MCF 10A (cell line): ENCODE measurements at places on chromosomes 6 and 20. TPM values are rescaled to one million over a fixed set of nuclear protein-coding genes. Genes with fewer than 3 reads are reported as not detected.

- DNase-seq = no peak
Observed at GRCh38 chr20:32973077-32973717, 31.0 kb downstream of the SUN5 start.

DNA sequence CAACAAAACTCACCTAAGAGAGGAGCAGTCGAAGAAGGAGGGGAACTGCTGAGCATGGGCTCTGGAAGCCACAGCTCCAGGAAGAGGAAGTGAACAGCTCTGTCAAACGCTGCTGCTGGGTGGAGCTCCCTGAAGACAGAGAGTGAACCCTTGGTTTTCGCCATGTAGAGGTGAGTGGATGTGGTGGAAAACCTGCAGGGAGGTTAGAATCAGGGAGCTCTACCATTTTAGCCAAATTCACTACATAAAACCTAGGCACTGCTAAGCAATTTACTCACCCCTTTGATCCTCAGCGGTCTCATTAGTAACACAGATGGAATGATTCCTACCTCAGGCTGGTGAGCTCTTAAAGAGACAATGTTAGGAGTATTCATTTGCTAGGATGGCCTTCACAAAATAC lies 19.4 kb upstream of the TFAP2A start:
- DNase-seq = peak; percentile 57

Gene CITED2
- total RNA-seq = 50.4 and 62.0 TPM in 2 replicates

- DNase-seq = no peak
Observed at GRCh38 chr6:148658681-148659430, 88.0 kb upstream of the UST start.

DNA sequence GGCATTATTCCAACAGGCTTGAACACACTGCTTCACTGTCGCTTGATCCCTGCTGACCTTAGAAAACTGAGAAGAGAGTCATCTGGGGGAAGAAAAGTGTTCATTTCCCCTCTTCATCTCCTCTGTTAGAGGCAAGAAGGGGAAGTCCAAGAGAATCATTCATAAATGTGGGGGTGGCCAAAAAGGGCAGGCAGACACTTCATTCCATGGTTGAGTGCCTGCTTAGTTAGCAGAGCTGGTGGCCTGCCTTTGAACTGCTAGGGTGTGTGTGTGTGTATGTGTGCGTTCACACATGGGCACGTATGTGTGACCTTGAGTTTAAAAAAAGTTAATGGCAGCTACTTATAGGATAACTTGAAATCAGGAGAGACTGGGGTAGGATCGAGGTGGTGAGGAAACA lies 39.4 kb upstream of the RFPL4B start:
- no peak for DNase-seq

DNA sequence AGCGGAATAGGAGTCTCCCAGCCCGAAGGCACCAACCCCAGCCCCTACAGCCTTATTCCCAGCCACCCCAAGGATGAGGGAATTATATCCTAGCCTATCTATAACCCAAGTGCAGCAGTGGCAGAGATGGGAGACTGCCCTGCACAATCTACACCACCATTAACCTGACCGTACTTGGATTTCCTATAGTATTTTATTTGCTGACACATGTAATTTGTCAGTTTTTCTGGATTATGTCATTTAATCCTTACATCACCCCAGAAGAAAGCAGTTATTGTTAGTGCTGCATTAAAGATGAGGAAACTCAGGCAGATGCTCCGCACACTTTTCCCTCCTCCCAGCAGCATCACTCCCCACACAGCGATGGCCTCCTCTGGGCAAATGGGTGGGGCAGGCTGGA lies 6.0 kb downstream of the BFSP1 start:
- DNase-seq = no peak

Gene MAP3K4
- total RNA-seq = 30.9 and 38.7 TPM in 2 replicates

- no peak for DNase-seq
Observed at GRCh38 chr20:40433341-40433861, 255.6 kb downstream of the MAFB start.

- DNase-seq = no peak
Observed at GRCh38 chr6:101534386-101534785, 140.9 kb downstream of the GRIK2 start.

Gene CFB
- 24.5 and 24.6 TPM in 2 replicates for total RNA-seq

Gene INSM1
- not detected in 2 replicates for total RNA-seq

DNA sequence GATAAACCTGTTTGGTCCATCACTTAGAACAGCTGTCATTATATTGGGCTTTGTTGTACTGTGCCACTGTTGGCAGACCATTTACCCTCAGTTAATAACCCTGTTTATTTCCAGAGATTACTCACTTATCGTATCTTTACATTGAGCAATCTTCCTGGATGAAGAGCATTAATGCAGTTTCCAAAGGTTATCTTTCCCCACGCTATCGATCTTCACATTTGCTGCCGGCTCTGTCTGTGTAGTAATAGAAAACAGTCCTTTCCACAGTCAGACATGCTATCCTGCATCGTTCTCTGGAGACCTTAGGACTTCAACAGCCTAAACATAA lies 27.4 kb downstream of the GHRH start:
- no peak for DNase-seq

GRCh38 chr6:36916126-36916525 lies 30.4 kb downstream of the C6orf89 start:
- no peak for DNase-seq

- peak; percentile 64 for DNase-seq
Observed at GRCh38 chr6:132937466-132937906, 123.1 kb downstream of the RPS12 start.

Gene BNIP5
- not detected in 2 replicates for total RNA-seq

Gene ABHD16B
- total RNA-seq = not detected in 2 replicates

Gene C20orf141
- total RNA-seq = not detected in 2 replicates

Gene ZNF343
- total RNA-seq = 16.6 and 17.5 TPM in 2 replicates

DNA sequence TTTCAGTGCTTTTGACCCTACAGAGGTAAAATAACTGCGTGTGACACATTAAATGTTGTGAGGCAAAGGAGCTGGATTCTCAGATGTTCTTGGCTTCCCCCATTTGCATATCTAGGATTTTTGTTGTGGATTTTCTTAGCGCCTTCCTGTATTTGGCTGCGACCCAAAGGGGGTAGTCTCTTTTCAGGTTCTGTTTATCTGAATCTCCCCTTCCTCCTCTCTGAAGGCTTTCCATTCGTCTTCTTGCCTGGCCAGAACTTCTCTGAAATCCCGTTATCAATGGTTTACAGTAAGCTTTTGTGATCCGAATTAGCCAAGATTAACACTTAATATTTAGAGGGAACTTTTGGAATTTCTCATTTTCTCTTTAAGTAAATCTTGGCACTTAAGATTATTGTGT lies 60.8 kb downstream of the ADGRB3 start:
- no peak for DNase-seq

GRCh38 chr20:39800111-39800510 lies 838.0 kb downstream of the DHX35 start:
- peak; percentile 66 for DNase-seq

DNA sequence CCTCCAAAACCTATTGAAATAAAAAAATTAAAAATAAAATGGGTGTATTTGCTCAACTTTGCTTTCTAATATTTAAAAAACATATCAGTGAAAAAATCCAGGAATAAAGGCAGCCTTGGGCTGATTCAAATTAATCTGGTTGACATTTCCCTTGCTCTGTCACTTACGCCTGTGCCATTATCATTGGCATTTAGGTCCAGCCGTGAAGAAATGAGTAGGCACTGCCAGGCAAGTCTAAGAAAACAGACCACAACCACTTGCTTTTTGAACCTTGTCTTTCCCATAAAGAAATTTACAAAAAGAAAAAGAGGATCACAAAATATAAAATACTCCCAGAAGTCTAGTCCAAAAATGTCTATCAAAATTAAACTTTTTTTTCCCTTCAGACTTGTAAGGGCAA lies 59.2 kb upstream of the HBS1L start:
- DNase-seq = no peak

GRCh38 chr20:21504323-21504722 lies 9.5 kb downstream of the NKX2-2 start:
- no peak for DNase-seq

DNA sequence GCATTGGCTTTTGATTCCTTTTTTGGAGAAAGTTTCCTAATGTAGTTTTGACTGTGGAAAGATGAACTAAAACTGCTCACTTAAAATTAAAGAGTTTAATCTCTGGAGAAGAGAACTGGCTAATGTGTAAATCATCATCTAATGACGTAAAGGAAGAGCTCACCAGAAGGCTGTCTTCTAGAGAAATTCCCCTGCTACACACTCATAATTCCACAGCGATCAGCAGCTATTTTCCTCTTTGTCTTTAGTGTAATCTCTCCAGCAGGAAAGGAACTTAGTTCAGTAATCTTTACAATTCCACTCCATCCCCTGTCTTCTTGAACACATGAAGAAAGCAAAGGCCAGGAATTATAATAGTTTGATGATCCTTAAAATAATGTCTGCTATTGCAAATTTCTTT lies 15.8 kb downstream of the SPTLC3 start:
- no peak for DNase-seq

DNA sequence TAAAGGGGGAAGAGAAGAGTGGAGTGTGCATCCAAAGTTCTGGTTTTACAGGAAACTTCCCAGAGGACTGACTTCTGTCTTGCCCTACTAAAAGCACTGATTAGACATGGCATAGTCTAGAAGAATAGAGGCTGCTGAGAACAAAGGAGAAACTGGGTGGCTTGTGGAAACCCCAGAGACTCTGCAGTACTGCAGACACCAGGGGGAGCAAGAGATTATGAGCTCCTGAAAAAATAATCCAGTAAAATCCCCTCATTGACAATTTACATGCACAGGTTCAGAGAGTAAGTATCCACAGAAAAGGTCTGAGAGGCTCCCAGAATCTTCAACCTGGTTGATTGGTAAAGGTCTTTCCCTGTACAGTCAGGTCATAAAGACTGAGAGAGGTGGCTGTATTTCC lies 48.7 kb upstream of the CLVS2 start:
- DNase-seq = peak; percentile 47

- DNase-seq = no peak
Observed at GRCh38 chr6:14367296-14367695, 249.7 kb downstream of the CD83 start.

Gene CYP39A1
- total RNA-seq = 7.2 and 7.4 TPM in 2 replicates

DNA sequence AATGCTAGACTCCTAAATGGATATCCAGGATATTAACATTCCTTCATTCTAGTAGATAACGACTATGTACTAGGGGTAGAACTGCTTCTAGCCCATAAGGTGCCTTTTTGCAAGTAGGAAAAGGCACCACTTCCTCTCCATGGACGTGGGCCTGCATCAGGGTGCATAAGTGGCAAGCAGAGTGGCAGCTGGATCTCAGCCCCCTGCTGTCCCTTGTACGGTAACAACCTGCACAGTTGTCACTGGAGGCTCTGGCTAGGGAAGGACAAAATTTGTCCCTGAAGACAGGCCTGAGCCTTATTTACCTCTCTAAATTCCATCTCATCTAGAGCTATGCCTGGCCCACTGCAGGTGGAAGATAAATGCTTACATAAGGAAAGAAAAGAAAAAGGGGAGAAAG lies 42.5 kb upstream of the SAYSD1 start:
- DNase-seq = no peak

GRCh38 chr20:61254881-61255626 lies 3.0 kb downstream of the CDH4 start:
- DNase-seq = peak; percentile 64

DNA sequence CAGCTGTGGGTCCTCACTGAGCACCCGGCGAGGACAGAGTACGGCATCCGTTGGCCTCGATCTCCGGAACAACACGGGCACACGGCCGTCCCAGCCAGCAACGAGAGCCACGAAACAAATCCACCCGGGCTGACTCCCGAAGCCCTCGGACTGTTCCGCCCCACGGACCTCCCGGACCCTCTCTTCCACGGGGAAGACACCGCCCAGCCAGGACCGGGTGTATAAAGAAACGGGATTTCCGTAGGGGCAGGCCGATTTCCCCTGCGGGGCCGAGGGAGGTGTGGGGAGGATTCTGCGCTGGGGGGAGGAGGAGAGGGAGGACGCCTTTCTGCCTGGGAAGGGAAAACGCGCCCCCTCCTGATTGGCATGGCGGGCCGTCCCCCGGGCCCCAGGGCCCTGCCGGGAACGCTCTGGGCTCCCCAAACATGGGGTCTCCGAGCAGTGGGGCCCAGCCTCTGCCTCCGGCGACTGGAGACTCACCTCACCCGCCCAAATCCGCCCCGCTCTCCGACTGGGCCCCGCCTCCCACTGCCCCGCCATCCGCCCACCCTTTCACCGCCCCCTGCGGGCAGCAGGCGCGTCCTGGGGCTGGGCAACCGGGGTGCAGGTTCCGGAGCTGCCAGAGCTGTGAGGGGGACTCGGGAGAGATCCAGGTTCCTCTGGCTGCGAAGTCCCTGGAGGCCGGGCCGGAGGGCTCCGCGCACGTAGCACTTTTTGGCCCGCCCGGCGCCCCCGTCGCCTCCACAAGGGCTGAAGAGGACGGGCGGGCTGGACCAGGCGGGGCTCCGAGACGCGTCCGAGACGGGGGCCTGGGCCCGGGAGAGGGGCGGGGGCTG lies 679 bp upstream of the PPDPF start:
- DNase-seq = peak; percentile 30

Gene CEBPB
- 221 and 226 TPM in 2 replicates for total RNA-seq

GRCh38 chr20:33812152-33812849 lies 1.2 kb downstream of the CHMP4B start:
- DNase-seq = peak; percentile 93

- DNase-seq = no peak
Observed at GRCh38 chr6:108699290-108700041, 138.7 kb downstream of the FOXO3 start.

Gene SCP2D1
- not detected in 2 replicates for total RNA-seq

- DNase-seq = no peak
Observed at GRCh38 chr6:129872586-129872985, 11.5 kb upstream of the TMEM244 start.

Gene TULP4
- 64.2 and 71.8 TPM in 2 replicates for total RNA-seq

DNA sequence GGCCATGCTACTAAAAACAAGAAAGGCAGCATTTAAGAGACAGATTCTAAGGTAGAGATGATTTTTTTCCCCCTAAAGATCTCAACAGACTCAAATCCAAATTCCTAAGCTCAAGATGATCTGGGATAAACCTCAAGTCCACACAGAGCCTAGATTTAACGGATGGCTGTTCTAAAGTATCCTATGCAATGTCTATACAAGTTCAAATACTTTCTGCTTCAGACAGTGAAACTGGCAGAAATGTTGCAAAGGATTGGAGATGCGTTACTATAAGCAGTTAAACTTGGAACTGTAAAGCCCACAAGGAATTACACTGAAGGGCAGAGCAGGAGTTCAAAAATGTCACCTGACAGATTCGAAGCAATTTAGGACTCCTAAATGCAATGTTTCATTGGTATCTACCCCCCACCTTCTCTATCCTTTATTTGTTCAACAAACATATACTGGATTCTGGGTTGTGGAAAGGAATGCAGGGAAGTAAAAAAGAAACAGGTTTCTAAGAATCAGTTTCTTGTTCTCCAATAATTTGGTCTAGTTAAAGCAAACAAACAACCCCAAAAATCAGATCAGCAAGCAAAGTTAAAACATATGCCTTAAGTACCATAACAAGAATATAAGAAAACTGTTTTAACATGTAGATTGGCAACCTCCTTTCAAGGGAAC lies 1.6 kb downstream of the DNAAF9 start:
- no peak for DNase-seq

DNA sequence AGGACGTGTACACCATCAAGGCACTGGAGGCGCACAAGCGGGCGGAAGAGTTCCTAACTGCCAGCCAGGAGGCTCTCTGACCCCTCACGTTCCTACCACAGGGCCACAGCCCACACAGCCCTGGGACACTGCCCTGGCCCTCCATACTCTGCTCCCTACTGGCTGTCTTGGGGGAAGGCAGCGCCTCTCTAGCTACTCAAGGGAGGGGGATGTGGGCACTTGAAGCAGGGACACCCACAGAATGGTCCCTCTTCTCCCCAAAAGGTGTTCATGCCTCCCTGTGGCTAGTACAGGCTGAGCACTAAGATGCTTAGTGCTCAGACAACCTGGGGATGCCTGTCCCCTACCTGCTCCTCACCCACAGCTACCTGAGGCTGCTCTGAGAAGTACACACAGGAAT lies 2.5 kb downstream of the MEA1 start:
- DNase-seq = no peak

GRCh38 chr6:50007819-50008218 lies 14.0 kb downstream of the DEFB110 start:
- peak; percentile 68 for DNase-seq
